ENCODE measurements at places on chromosomes 5 and 9.
A peak's percentile ranks its signal among the peaks of the same experiment; 100 is the strongest.

DNA sequence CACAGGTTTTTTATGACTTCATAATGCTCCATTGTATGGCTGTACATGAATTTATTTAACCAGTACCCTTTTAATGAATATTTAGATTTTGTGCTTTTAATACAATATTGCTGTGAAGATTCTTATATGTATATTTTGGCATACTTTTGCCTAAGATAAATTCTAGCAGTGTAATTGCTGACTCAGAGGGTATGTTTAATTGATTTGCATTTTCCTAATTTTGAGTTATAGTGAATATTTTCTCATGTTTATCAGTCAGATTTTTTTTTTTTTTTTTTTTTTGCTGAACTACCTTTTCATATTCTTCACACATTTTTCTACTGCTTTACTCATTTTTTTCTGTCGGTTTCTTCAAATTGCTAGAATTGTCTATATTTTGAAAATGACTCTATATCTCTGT is 222.6 kb downstream of the VPS13A start:
- no peak for DNase-seq

DNA sequence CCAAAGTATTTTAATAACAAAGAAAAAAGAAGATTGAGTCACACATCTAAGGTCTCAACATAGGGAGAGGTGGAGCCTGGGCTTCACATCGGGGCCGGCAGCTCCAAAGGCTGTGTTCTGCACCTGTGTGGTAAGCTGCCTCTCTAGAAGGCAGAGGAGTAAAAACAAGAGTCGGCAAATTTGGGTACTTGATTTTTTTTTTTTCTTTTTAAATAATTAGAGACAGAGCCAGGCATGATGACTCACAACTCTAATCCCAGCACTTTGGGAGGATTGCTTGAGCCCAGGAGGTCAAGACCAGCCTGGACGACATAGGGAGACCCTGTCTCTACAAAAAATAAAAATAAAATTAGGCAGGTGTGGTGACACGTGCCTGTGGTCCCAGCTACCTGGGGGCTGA is 4.7 kb downstream of the URM1 start:
- no peak for DNase-seq

DNA sequence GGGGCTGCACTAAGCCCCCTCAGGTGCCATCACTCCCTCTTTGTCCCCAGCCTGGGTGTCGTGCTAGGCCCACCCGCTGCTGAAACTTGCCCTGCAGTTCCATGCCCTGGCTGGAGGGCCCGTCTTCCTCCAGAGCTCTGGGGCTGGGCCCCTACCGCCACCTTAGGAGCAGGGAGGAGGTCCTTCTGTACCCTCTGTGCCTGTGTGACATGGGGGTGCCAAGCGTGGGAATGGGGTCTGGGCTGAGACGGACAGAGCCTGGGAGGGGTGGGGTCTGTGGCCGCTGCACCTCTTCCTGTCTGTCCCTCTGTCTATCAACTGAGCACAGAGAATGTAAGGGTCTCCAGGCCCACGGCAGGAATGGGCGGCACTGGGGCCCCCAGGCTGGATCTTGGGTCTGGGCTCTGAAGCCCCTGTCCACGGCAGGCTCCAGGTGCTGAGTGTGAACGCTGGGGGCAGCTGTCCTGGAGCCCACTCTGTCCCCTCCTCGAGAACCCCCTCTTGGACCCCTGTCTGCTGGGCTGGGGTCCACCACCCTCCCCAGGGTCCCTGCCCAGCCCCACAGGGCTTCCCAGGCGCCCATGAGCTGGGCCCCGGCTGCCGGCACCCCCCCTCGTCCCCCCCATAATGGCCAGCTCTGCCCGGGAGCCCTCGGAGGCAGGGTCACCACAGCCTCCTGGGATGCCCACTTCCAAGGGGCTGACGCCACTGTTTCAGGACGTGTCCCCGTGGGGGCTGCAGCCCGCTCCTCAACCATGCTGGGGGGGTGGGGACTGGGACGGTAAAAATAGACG is 15.8 kb upstream of the NRARP start:
- no peak for DNase-seq

DNA sequence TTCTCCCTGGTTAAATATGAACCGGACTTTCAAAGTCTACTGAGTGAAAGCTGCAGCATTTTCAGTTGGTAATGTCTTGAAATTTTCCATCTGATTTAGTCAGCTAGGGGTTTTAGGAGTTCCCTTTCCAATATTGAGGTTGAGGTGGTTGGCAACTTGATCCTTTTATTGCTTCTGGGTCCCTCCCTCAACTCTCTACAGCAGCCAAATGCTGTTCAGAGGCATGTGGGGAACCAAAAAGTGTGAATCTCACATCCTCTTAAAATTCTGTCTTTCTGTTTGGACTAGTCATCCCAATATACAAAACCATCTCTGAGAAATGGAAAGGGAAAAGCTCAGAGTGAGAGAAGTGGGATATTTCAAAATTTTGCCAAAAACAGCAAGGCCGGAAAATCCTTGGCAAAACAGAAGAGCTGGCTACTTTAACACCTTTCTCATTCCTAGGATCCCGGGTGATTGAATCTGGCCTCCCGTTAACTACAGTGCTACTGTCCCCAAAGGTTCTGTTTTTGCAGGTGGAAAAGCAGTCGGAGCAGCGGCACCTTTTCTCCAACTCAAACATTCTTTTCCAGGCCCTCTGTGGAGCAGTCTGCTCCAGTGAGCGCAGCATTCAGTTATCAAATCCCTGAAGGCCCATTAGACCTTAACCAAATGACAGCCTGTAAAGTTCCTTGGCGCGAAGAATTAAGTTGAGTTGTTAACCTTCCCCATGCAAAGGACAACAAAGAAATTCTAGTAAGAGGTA is 345.9 kb upstream of the NUDT12 start:
- no peak for DNase-seq

- DNase-seq = no peak
Observed at GRCh38 chr5:4855880-4856279, 284.2 kb upstream of the ADAMTS16 start.

- peak; percentile 39 for DNase-seq
Observed at GRCh38 chr5:132272311-132273210, 15.1 kb downstream of the PDLIM4 start.

GRCh38 chr5:37738057-37738691 is 101.7 kb downstream of the GDNF start:
- DNase-seq = no peak

Measured in T-helper 1 cell (primary cell).